ENCODE measurements at places on chromosomes 7 and 10. TPM values are rescaled to one million over a fixed set of nuclear protein-coding genes. Genes with fewer than 3 reads are reported as not detected.

Gene GSTO2
- total RNA-seq: 0.65 TPM

Gene ACTL6B
- total RNA-seq: not detected

Gene FAM241B
- total RNA-seq: 0.13 TPM

Gene NACAD
- total RNA-seq: 0.66 TPM

Gene RPEL1
- 0.27 TPM for total RNA-seq

Gene THSD7A
- 24.7 TPM for total RNA-seq

Gene RBM17
- 71.5 TPM for total RNA-seq

Gene MMS19
- total RNA-seq: 125 TPM

Gene RARRES2
- not detected for total RNA-seq

Gene FRMPD2
- total RNA-seq: 0.07 TPM

Gene LDB3
- total RNA-seq: not detected

Gene FANK1
- total RNA-seq: 1.2 TPM

Gene TMEM140
- 9.6 TPM for total RNA-seq

Gene SNX10
- 0.80 TPM for total RNA-seq

Gene BMPER
- total RNA-seq: 0.50 TPM

Gene ITGA8
- total RNA-seq: 0.65 TPM

Gene RADIL
- total RNA-seq: 0.80 TPM

Gene CLCN1
- total RNA-seq: not detected

Gene TMEM229A
- total RNA-seq: not detected

Gene SLC18A3
- total RNA-seq: not detected

Gene FGFR2
- 0.27 TPM for total RNA-seq

Gene ZNF736
- total RNA-seq: 11.7 TPM

Gene GCK
- 0.14 TPM for total RNA-seq

Gene ACSL5
- total RNA-seq: 10.6 TPM

Gene ACTR3C
- 0.07 TPM for total RNA-seq

Gene LIPF
- not detected for total RNA-seq

Gene FKBP6
- not detected for total RNA-seq

Gene PHYHIPL
- 0.07 TPM for total RNA-seq

Gene ST8SIA6
- 0.29 TPM for total RNA-seq

Gene C10orf67
- not detected for total RNA-seq

Gene PTER
- 22.3 TPM for total RNA-seq

Gene UPP1
- total RNA-seq: 41.6 TPM

Gene GRID2IP
- total RNA-seq: not detected

Gene PDK4
- total RNA-seq: 5.2 TPM

Gene CTAGE6
- total RNA-seq: 1.2 TPM

Gene LAMB1
- 673 TPM for total RNA-seq

Gene COL26A1
- total RNA-seq: not detected

Gene VPS26A
- total RNA-seq: 59.0 TPM

Gene ATOH7
- total RNA-seq: not detected

All from thoracic aorta endothelial cell (primary cell).